ENCODE measurements at places on chromosomes 13 and 19.
A peak's percentile ranks its signal among the peaks of the same experiment; 100 is the strongest.

DNA sequence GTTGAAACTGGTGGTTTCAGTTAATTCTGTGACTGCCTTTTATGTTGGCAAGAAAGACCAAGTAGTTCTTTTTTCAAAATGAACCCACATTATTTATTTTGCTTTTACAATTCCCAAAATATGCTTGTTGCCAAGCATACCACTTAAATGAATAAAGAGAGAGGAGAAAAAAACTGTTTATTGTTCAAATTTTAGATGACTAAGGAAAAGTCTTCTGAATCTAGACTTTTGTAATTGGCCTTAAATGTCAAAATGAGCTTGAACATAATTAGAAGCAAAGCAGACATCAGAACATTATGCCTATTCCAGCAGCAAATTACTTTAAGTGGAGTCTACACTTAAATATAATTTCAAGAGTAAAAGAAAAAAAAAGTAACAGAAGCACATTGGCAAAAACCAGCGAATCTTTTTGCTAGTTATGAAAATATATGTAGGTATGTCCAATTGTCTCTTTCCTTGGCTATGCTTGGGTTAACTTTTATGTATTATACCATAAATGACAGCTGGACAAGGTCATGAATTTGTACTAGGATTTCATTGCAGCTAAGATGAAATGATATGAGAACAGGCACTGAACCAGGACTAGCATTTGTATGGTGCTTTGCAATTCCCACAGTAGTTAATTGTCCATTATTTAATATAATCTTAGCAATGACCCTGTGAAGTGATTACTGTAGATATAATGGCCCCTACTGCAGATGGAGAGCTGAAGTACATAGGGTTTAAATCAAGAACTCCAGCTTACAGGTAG lies 211.9 kb downstream of the NALCN start:
- no peak for DNase-seq

DNA sequence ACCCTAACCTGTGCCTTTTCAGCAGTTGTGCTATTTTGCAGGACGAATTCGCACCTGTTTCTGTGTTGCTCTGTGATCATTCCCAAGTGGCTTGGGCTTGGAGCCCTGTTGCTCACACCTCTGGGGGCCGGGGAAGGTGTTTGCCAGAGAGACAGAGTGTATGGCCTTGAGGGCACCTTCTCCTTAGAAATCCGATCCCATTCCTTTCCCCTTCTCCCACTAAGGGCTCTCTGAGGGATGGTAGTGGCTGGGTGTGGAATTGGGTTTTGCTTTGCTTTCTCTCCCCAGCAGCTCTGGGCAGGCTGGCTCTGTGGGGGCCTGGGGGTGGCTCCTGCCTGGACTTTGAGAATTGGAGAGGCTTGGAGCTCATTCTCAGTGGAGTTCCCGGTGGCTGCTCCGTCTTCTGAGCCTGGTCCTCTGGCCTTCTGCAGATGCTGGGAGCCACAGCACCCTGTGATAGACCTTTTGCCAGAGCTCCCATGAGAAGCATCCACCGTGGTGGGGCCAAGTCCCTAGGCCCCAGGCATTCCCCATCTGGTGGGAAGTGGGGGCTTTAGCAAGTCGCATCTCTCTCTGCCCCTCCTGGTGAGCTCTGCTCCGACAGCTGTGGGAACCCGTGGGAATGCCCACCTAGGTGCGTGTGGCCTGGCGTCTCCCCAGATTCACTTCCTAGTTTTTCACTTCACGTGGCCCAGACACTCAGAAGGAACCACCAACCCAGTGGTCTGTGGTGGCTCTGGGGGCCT lies 26.1 kb downstream of the ATP11A start:
- no peak for DNase-seq

- DNase-seq = no peak
These were observed 2791.0 kb upstream of the PCDH20 start for GRCh38 chr13:64206430-64207225.

- no peak for DNase-seq
These were observed 19.9 kb downstream of the ZSWIM9 start for GRCh38 chr19:48190288-48190884.

DNA sequence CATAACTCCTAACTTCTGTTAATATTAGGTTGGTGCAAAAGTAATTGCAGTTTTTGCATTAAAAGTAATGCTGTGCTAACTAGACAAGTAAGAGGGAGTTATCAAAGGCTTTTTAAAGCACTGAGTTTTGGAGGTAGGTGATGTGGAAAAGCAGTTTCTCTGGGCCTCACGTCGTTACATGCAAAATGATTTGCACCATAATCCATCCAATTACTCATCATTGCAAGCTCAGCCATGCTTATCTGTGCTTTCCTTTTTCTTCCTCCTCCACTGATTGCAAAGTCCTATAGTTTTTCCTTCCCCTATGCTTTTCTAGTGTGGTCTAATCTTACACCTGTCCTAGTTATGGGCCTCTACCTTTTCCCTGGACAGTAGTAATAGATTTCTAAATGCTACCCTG lies 35.4 kb upstream of the INTS6 start:
- DNase-seq = no peak

GRCh38 chr13:30846866-30847265 lies 59.2 kb upstream of the MEDAG start:
- DNase-seq = no peak

GRCh38 chr13:83350569-83350968 lies 531.7 kb downstream of the SLITRK1 start:
- DNase-seq = no peak

- DNase-seq = no peak
These were observed 639 bp downstream of the STARD13 start for GRCh38 chr13:33284916-33285315.

GRCh38 chr19:54114340-54115108 lies 933 bp downstream of the TFPT start:
- DNase-seq = no peak

DNA sequence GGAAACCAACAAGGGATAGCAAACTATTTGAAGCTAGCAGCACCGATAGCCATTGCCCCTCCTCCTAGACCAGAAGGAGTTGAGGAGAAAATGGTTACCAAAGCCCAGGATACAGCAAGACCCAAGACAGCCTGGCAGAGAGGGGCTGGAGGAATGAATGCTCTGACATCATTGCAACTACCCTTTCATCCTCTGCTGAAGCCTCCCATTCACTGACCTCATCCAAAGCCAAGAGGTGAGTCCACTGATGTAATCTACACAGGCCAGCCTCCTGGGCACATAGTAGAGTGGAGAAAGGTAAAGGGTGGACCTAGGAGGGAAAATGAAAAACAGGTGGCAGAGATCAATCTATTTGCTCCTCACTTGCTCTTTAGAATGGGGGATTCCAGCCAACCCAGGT lies 42.7 kb upstream of the ZNF780A start:
- no peak for DNase-seq

GRCh38 chr19:49355909-49356353 lies 6.3 kb downstream of the TEAD2 start:
- no peak for DNase-seq

DNA sequence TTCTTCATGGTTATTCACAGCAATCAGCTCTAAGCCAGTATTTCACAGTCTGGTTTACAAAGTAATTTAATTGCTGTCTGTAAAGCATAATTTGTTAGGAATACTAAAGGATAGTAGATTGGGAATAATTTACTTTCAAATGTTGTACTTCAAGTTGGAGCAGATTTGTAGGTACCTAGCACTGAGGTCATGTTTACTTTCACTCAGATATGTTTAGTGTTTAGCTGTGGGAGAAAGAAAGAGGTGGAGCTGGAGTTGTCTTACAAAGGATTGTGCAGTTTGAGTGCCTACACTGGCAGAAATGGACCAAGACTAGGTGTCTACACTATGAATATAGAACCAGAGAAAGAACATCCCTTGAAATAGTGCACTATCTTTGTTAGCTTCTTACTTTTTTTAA lies 464.6 kb downstream of the PCDH9 start:
- DNase-seq = no peak

- no peak for DNase-seq
These were observed 176.2 kb downstream of the RFC3 start for GRCh38 chr13:33994198-33994597.

DNA sequence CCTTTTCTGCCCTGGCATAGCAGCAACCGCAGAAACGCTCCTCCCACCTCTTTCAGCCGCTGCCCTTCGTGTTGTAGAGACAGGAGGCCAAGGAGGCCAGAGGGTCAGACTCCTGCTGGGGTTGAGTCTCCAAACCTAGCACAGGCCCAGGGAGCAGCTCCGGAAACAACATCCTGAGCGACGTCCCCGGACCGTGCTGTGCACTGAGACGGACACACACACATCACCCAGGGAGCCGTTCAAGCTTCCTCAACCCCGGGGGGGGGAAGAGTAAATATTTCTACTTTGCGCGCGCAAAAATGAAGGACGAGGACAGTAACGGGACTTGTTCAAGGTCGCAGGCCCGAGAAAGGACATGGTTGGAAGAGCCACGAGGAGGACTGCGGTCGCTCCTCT lies 657 bp downstream of the ZNF550 start:
- DNase-seq = no peak

GRCh38 chr19:34172661-34173192 lies 423 bp downstream of the LSM14A start:
- DNase-seq = no peak

DNA sequence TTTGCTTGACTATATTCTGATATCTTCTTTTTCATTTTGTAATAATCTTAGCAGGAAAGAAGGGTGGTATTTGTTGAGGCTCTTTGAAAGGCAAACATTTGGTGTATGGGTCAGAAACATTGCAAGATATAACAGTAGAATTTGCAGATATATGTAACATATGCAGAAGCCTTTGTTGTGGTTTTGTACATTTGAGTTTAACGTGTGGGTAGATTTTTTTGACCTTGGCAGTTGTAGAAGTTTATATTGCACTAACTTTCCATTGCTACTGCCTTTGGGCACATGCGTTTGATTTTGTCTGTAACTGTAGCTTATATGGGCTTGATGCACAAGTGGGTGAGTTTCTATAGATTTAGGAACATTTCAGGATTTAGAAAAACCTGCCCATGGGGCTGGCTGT lies 78.5 kb upstream of the SPRY2 start:
- no peak for DNase-seq

DNA sequence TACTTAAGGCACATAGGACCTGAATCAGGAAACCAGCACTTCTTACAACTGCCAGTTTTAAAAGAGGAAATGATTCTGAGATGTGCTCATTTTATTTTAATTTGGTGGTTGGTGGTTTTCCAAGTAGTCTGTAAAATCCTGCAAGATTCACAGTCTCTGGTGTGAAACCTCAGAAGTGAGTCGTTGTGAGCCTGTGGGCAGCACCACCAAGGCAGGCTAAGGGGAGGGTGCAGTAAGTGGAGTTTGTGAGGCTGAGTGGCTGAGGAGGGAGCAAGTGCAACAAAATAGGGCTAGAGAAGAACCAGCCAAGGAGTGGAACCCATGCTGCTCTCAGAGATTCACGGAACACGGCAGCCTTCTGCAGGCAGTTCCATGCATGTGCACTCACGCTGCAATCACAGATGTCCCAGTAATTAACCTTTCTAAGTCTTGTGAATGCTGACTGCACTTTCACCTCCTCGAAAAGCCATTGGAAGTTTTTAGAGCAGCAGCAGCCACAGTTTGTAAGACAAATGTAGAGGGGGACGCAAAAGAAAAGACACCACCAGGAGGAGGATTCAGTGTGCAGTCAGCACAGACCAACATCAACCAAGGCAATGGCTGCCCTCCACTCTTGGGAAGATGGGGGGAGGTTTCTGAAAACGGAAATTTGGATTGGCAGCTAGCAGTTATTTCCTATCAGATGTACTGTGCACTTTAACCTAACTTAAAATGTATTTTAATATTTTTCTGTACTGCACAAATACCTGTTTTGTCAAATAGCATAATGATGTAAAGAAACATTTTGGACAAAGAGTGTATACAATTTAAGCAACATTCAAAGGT lies 44.9 kb downstream of the ESD start:
- peak; percentile 7 for DNase-seq

DNA sequence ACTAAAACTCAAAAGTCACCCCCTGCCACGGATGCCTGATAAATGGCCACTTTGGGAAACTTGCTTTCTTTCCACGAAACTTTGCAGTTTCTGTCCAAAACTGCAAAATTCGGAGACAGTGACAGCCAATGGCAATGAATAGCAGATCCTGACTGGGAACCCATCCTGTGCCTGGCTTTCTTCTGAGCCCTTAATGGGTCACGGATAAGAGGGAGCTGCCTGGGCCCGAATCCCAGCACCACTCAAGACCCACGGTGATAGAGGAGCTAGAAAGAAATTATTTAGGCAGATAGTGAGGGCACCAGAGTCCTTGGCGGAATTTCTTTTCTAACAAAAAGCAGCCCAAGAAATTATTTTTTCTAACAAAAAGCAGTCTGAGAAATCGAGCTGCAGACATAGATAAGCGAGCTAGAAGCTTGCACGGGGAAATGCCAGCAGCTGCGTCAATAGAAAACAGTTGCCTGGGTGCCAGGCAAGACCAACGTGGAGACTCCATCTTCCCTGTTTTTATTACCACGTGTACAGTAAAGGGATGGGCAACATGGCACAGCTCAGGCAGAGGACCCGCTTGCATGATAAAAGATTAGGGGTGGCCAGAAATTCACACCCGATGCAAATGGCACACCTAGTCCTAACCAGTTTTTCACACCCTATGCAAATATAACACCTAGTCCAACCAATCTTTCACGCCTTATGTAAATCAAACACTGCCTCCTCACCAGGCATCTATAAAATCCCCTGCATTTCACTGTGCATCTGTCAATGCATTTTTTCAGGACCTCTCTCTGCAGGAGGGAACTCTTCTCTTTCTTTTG lies 7.1 kb upstream of the HSH2D start:
- DNase-seq = no peak

GRCh38 chr13:113820813-113821651 lies 42.8 kb downstream of the GAS6 start:
- DNase-seq = no peak

DNA sequence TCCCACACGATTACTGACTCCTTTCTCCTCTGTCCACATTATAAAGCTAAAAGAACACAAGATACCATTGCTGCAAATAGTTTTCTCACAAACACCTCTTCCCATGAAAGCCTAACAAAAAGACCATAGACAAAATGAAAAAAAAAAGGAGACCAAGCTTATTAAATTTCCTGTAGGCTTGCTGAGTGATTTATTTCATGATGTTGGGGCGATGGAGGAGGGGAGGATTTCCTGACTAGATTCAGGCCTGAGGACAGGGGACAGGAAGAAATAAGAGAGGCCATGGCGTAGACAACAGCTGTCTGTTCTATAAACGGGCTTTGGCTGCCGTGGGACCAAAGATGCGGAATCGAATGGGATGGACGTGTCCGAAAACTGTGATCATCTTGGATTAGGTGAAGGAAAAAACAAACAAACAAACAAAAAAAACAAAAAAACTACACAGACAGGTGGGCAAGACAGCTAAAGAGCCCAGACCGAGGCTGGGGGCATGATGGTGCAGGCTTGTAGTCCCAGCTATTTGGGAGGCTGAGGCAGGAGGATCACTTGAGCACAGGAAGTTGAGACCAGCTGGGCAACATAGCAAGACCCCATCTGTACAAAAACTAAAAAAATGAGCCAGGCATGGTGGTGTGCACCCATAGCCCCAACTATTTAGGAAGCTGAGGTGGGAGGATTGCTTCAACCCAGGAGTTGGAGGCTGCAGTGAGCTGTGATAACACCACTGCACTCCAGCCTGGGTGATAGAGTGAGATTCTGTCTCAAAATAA lies 5.3 kb downstream of the TMPRSS9 start:
- no peak for DNase-seq

- no peak for DNase-seq
These were observed 249.1 kb downstream of the GPC5 start for GRCh38 chr13:91647361-91647990.
